Upper lobe of right lung (tissue), 1 donor: ENCODE measurements at places on chromosomes 1 and 21. TPM values are rescaled to one million over a fixed set of nuclear protein-coding genes. Genes with fewer than 3 reads are reported as not detected.
A peak's percentile ranks its signal among the peaks of the same experiment; 100 is the strongest.

The RNU5D-1 gene
- not detected for total RNA-seq

The RHBDL2 gene
- total RNA-seq, result 1.1 TPM

The MAP10 gene
- total RNA-seq, result 2.1 TPM

The NDUFS5 gene
- total RNA-seq, result 154 TPM

The KRTAP11-1 gene
- total RNA-seq, result not detected

DNA sequence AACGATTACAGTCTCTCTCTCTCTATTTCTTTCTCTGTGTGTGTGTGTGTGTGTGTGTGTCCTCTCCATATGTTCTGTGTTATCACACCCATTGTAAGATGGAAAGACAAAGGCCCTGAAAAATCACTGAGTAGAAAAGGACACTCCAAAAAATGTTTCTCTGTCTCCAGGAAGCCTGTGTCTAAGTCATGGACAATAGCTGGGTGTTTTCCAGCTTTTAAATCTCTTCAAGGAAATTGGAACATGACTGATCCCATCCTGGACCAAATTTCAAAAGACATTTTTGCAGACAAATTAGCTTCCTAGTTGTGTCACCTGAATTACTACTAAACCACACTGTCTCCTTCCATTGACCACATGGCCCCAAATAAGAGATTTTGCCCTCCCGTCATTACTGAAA, 31.0 kb upstream of the LMX1A start:
- no peaks in the 10 kb centered on the region for H3K36me3 ChIP-seq
- H3K4me1 ChIP-seq, result no peaks in the 10 kb centered on the region
- no peak overlapping the region for H3K4me3 ChIP-seq
- H3K27me3 ChIP-seq, result peaks cover 12% of the 10 kb centered on the region
- H3K27ac ChIP-seq, result no peak overlapping the region

DNA sequence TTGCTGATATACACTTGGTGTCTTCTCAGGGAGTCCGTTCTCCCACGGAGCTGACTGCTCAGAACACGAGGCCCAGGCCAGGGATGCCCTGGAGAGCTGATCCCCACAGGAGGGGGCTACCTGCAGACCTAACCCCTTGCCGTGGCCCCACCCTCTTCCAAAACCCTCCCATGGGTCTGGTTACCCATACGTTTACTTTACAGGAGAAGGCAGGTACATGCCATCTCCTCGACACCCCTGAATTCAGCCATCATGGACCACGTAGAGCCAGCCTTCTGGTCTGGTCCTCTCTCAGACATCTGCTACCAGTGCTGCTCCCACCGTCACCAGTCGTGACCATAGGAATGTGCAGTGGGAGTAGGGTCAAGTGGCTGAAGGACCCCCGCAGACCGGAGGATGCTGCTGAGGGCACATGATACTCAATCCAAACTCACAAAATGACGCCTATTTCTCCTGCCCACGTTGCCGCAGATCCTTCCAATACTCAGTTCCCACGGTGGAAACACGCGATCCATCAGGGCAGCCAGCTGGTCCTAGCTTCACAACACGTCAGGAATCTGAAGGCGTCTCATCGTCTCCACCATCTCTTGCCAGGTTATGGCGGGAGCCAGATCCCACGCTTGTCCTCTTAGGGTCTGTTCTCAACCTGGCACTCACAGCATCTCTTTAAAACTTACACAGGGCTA, 26.7 kb downstream of the PGBD5 start:
- no peaks in the 10 kb centered on the region for H3K36me3 ChIP-seq
- H3K4me3 ChIP-seq, result no peak overlapping the region
- no peak for DNase-seq
- no peaks in the 10 kb centered on the region for H3K4me1 ChIP-seq

- no peaks in the 10 kb centered on the region for H3K27me3 ChIP-seq
- DNase-seq, result peak; percentile 100
- H3K4me3 ChIP-seq, result peak within 1 kb of the TSS; percentile 83
- H3K36me3 ChIP-seq, result no peaks in the 10 kb centered on the region
- H3K27ac ChIP-seq, result peak within 1 kb of the TSS; percentile 97
These were observed at the start of gene AHCYL1 for GRCh38 chr1:109984456-109985246. TSS of gene AHCYL1 (plus strand) at chr1:109984765. CDS start at chr1:109985053, 288 bp downstream.

DNA sequence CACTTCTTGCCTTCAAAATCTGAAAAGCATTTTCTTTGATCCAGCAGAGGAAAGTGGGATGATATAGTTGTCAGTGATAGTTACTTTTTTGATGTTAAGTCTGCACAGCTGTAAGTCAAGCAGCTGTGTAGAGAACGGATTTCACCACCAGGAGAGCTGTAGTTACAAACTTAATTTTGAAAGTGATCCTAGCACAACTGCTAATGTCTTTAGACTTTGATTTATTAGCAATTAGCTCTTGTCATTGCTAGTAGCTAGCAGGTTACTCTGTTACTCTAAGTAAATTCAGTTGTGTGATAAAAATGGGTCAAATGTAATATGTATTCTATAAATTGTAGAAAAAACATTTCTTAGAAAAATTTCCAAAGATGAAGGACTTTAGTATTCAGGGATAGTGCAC, 46.0 kb downstream of the ALG6 start:
- no peaks in the 10 kb centered on the region for H3K27me3 ChIP-seq
- H3K4me1 ChIP-seq, result no peaks in the 10 kb centered on the region
- peaks cover 5% of the 10 kb centered on the region for H3K36me3 ChIP-seq
- no peak for DNase-seq
- no peak overlapping the region for H3K4me3 ChIP-seq

DNA sequence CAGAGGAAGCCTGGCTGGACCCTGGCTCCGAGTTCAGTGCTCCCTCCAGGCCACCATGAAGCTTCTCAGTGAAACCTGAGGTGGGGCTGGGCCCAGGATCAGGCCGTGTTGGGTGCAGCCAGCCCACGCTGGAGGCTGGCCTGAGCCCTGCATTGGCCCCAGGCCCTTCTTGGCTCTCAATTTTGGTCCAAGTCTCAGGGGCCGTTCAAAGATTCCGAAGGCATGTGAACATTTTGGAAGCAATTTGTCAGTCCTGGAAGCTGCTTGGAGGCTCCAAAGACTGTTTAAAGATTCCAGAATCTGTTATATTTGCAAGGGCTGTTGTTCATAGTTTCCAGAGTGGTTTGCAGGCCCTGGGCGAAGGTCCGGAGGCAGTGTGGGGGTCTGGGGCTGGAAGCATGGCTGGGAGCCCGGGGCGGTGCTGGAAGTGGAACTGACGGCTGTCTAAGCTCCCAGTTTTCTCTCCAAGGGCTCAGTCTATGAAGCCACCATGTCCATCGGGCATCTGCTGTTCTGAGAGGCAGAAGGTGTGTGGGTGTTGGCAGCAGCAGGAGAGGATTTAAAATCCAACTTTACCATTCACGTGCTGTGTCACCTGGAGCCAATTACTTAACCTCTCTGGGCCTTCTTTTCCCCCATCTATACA, 104.9 kb downstream of the EPHB2 start:
- DNase-seq, result no peak
- no peak overlapping the region for H3K27ac ChIP-seq
- H3K36me3 ChIP-seq, result no peaks in the 10 kb centered on the region
- no peak overlapping the region for H3K4me3 ChIP-seq
- H3K27me3 ChIP-seq, result no peaks in the 10 kb centered on the region
